NCI-H1105 (cell line): ENCODE measurements at places on chromosomes 13 and 19.

GRCh38 chr19:48933382-48933932 lies at the start of gene DHDH:
Gene DHDH, plus strand, starts transcription at chr19:48933699. Its CDS starts 23 bp downstream, at chr19:48933722.
- DNase-seq = peak; percentile 96

DNA sequence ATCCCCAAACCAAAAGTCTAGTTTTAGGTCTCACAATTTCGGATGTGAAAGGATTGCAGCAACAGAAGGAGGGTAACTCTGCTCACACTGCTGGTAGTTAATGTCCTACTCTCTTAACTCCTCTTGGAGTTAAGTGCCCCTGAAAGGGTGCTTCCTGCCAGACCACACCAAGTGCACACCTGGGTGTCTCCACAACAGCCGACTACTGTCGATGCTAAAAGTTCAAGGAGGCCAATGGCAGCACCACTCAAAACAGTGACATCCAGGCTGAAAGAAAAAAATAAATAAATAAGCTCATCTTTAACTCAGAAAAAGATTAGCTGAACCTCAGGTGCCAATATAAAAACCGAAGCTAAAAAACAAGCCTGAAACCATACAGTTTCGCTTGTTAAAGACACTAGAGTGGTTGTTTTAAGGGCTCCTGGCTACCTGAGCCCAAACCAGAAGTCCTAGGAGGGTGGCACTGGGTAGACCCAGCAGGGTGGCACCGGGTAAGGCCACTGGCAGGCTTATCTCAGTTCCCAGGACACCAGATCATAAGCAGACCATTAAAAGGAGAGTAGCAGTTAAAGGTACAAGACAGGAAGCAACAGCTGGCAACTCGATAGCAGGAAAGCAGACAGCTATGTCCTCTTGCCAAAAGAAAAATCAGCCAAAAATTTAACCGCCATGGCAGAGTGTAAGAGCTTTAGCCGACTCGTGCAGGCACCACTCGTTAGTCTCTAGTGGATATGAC lies 39.3 kb downstream of the BRD4 start:
- DNase-seq = no peak

- no peak for DNase-seq
Observed at GRCh38 chr13:43648733-43649132, 138.0 kb downstream of the ENOX1 start.

DNA sequence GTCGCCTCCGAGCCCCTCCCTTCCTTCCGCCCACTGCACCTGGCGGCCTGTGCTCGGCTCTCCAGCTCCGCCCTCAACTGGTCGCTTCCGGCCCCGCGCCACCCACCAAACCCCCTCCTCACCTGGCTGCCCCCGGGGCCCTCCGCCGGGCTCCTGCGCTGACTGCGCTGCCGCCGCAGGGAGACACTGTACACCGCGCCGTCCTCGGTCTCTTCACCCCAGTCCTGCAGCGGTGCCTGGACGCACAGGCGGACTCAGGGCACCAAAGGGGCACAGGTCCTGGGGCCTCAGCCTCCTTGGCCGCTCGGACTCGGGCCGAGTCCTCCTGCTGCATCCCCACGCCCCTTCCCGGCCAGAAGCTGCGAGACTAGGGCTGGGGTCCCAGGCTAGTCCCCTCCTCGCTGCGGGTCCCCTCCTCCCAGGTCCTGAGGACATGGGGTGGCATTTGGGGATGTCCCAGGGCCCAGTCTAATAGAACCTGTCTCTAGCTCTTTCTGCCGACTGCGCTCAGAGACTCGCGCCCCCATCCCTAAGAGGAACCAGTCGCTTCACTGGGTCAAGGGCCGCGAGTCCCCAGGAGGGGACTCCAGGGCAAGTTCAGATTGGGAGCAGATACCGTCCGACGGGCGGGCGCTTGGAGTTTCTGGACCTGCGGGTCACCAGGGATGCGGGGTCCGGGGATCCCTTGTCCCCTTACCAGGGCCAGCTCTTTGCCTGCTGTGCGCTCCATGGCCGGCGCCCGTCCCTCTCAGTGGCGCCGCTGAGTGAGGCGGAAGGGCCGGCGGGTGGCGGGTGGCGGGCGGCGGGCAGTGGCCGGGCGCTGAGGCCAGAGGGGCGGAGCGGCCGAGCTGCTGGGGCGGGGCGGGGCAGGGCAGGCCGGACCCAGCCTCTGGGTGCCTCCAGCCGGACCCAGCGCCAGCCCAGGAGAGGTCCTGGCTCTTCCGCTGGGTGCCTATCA lies at the start of gene RGL3:
Gene RGL3 (minus strand): TSS at position 766 of the 958 bp plus-strand sequence. CDS start 36 bp downstream, at position 730.
- peak; percentile 9 for DNase-seq

- no peak for DNase-seq
Observed at GRCh38 chr13:78750735-78751134, 91.8 kb upstream of the OBI1 start.

GRCh38 chr13:39565036-39565949 lies 37.7 kb downstream of the LHFPL6 start:
- no peak for DNase-seq

GRCh38 chr13:112902669-112903068 lies 66.3 kb upstream of the MCF2L start:
- no peak for DNase-seq

DNA sequence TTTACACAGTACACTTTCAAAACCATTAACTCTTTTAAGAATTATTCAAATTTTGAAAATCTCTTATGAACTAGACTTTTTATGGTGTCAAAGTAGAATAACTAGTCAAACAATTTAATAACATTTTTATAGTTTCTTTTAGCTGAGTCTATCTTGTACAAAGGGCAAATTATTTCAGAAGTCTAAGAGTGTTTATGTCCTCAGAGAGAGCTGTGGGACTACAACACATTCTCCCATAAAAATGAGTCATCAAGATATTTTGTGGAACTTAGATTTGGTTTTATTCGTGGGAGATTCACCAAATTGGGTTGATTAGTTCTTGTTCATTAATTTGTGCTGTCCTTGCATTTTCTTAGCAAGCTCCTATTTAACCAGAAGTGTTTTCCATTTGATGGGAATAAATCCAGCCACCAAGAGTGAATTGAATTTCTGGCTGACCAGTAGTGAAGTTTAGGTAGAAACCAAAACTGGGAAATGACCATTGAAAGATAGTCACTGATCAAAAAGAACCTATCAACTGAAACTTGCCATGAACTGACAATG lies 291.0 kb downstream of the DLEU7 start:
- DNase-seq = no peak

- DNase-seq = peak; percentile 7
Observed at GRCh38 chr13:64640002-64640401, 2590.1 kb downstream of the PCDH9 start.

DNA sequence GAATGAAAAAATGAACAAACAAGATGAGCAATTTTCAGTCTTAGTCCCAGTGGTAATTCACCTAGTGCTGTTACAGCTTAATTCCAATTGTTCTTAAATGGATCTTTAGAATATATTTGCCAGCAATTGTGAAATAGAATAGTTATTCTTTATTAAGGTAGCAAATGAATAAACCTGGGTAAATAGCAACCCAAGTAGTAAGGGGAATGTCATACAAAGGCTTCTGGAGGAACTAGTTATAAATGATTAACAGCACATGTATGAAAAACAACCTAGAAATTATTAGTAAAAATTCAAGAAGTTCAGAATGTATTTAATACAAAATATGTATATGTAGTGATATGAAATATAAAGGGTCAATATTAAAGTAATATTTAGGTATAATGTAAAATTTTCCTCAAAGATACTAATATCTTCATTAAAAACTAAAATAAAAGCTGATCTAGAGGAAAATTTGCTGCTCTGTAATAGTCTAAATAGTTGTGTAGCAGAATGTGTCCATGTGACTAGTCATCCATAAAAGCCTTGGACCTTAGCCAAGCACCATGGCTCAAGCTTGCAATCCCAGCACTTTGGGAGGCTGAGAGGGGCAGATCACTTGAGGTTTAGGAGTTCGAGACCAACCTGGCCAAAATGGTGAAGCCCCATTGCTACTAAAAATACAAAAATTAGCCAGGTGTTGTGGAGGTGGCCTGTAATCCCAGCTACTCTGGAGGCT lies 535.9 kb upstream of the ATXN8OS start:
- no peak for DNase-seq

DNA sequence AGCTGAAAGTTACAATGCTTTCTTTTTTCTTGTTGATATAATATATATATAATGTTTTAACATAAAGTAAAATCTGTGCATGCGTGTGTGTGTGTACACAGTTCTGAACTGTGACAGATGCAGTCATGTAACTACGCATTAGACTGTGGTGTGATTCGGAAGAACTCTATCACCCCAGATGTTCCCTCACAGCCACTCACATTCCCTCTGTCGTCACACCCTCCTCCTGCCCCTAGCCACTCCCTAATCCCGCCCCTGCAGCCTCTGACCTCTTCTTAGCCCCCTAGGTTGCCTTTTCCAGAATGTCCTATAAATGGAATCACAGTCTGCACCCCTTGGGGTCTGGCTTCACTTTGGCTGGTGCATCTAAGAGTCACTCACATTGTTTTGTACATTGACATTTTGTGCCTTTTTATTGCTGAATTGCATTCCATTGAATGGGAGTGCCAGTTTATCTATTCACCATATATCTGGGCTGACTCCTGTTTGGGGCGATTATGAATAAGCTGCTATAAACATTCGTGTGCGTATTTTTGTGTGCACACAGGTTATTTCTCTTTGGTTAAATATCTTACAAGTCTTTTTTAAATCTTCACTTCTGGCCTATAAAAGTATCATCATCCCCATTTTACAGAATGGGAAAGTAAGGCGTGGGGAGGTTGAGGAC lies 20.4 kb downstream of the DHRS12 start:
- DNase-seq = no peak

DNA sequence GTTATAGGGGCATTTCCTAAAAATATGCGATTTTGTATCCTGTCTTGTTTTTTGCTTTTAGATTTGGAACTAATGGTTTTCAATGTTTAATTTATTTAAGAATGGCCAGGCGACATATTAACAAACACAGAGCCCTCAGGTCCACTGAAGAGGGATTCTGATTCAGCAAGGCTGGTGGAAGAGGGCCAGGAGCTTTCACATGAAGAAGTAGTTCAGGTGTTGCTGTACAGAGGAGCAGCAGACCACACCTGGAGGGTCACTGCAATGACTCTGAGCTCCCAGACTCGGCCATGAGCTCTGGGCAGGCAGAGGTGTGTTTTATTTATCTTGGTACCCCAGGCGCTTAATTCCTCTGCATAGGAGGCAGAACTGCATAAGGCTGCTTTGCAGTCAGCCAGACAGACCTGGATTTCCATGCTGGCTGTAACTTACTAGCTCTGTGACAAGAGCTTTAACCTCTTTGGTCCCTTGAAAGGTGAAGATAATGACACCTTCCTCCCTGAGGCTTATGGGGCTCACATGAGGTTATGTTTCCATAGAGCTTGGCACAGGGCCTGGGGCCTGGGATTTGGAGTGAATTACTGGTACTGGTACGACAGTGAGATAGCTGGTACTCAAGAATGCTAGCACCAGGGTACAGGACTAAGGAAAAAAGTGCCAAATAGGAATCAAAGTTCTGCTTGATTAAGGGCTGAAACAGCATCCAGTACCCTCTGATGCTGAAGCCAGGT lies 184.7 kb downstream of the OXGR1 start:
- no peak for DNase-seq

- DNase-seq = no peak
Observed at GRCh38 chr13:26882731-26883130, 122.1 kb upstream of the GPR12 start.

GRCh38 chr13:110136660-110137585 lies 170.0 kb downstream of the COL4A1 start:
- DNase-seq = no peak

DNA sequence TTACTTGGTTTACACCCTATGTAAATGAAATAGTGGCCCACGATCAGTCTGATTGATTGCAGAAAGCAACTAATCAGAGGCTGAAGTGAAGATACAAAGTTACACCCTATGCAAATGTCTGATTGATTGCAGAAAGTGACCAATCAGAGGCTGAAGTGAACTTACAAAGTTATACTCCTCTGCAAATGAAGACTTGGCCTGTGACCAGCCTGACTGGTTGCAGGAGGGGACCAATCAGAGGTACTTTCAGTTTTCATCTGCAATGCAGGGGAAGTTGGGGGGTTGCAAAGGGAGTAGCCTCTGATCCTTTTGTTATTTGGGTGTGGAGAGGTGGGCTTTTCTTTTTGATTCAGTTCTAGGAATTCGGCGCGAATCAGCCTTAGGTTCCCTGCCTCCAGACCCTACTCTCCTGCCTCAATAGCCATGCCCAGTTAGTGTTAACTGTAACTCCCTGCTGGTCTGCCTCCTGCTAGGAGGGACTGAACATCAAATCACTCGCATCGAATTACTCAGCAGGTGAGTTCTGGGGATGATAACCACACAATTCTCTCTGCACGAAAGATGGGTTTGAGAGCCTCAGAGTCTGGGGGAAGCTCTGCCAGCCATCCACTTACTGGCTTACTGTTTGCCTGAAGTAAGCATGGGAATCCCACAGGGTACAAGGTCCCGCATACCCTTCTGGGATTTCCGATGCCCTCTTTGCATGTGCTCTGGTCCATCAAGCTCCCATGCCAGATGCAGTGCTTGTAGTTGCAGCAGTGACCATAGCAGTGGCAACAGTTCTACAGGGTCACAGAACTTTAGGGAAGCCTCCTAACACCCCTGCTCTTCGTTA lies 7.5 kb downstream of the ARL11 start:
- DNase-seq = no peak

DNA sequence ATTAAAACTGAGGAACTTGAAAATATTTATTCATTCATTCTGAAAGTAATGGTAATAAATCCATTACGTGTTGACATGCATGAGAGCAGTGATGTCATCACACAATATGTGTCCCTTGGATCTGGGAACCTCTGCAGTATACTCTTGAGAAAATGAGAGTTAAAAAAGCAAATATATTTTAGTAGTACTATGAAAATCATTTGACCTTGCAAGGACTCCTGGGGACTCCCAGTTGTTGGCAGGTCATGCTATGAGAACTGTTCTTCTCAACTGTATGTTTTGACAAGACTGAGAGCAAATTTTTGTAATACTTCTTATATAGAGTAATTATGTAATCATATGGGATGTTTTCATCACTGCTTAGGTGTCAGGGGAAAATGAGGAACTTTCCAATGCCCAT lies 249.4 kb downstream of the PCCA start:
- DNase-seq = no peak

DNA sequence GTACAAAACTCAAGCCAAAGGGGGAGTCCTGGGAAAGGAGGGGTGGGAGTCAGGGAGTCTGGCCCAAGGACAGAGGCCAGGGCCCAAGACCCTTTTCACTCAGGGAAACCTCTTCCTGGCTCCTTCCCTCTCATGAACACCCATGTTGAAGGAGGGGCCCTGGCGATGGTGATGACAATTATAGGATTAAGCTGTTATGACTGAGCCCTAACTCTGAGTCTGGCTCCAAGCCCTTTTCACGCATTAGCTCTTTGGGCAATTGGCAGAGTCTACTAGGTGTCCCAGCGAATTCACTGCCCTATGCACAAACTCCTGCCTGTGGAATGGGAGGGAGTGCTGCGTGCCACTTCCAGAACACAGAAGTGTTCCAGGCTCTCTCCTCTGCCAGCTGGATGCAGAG lies 20.7 kb downstream of the ZNF575 start:
- no peak for DNase-seq

- DNase-seq = no peak
Observed at GRCh38 chr13:71860547-71861138, 6.4 kb downstream of the DACH1 start.

DNA sequence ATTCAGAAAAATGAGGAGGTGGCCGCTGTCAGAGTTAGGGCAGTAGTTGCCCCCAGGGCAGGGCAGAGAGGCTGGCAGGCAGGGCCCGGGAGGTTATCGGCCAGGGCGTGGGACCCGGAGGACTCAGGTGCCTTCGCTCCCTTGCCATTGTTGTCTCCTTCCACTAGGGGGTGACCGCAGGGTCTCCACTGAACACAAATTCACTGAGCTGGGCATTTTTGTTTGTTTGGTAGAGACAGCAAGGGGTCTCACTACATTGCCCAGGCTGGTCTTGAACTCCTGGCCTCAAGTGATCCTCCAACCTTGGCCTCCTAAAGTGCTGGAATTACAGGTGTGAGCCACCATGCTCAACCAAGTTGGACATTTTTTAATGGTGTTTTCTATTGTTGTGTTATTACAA lies 25.1 kb downstream of the CARS2 start:
- no peak for DNase-seq
